ENCODE measurements at places on chromosomes 3 and 15.

DNA sequence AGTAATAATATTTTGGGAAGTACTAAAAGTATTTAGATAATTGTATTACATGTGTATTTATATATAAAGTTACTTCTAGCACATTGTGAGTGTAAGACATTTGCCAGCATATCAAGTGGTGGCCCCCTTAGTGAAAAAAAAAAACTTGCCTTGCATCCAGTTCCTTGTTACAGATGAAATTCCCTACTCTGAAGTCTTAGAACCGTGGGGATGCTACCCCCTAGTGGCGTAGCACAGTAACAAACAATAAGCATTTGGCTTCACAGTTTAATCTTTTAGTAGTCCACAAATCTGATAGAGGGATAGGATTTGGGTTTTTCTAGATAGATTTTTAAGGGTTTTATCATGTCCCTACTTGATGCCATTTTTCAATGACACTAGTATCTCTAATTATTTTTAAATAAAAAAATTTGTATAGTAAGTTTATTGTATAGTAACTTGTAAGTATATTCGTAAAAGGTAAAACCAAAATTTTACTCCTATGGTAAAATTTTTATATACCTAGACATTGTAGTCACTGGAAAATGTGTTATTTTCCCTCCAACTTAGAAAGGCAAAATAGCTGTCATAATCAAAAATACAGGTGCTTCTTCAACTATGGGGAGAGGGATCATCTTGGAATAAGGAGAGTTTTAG is 14.3 kb downstream of the SMC4 start:
- peak; percentile 68 for DNase-seq

DNA sequence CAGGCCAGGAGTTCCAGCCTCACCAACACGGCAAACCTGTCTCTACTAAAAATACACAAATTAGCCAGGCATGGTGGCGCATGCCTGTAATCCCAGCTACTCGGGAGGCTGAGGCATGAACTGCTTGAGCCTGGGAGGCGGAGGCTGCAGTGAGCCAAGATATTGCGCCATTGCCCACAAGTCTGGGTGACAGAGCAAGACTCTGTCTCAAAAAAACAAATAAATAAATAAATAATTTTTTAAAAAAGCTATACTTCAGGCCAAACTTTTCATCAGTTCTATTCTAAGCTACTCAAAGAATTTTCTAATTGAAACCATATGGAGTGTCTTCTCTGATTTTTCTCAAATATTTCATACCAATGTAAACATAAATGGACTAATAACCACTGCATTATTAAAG is 43.5 kb downstream of the PHC3 start:
- no peak for DNase-seq

DNA sequence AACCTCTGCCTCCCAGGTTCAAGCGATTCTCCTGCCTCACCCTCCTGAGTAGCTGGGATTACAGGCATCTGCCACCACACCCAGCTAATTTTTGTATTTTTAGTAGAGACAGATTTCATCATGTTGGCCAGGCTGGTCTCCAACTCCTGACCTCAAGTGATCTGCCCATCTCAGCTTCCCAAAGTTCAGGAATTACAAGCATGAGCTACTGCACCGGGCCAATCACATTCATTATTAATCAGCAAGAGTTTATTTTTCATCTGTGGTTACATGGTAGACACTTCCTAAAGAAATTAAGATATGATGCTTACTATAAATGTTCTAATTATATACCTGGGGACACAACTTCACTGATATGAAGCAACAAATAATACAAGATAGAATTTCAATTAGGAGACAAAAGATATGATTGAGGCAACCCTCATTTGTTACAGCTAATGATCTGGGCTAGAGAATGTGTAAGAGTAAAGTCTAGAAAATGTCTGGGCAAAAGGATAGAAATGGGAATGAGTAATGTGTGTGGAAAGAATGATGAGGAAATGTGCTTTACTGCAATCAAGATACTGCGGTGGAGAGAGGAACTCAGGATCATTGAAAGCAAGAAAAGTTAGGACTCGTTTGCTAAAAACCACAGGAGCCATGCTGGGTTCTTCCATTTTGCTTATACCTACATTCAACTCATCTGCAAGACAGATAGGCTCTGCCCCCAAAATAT is 366.8 kb downstream of the ZIC1 start:
- no peak for DNase-seq

DNA sequence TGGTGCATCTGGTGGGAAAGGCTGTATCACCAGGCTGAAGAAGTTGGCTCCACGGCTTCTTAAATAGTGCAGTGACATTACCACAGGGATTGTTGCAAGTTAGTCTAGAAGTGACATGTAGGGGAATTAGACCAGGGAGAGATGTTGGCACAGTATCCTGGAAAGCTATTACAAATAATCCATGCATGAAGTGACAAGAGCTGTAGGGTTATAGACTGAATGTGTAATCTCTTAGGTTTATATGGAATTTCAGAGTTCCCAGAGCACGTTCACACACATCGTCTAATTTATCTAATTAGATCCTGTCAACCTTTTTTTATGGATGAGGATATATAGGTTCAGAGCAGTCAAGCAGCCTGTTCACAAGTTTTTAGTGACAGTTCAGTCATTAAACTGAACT is 37.3 kb upstream of the APH1B start:
- DNase-seq = no peak

DNA sequence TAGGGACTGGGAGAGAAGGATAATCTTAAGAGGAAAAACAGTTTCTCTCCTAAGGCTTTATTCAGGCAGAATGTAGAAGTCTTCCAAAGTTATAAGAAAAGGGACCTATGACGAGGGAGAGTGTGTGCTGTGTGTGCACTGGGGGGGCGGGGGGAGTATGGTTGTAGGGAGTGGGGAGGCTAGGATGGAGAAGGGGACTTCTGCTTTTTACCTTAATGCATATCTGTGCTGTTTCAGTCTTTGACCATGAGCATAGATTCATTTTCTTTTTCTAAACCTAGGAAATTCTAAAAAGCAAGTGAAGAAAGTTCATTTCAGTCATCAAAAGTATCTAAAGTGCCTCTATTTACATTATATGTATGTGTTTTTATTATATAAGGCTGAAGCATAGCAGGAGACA is 52.6 kb upstream of the RASA2 start:
- no peak for DNase-seq

DNA sequence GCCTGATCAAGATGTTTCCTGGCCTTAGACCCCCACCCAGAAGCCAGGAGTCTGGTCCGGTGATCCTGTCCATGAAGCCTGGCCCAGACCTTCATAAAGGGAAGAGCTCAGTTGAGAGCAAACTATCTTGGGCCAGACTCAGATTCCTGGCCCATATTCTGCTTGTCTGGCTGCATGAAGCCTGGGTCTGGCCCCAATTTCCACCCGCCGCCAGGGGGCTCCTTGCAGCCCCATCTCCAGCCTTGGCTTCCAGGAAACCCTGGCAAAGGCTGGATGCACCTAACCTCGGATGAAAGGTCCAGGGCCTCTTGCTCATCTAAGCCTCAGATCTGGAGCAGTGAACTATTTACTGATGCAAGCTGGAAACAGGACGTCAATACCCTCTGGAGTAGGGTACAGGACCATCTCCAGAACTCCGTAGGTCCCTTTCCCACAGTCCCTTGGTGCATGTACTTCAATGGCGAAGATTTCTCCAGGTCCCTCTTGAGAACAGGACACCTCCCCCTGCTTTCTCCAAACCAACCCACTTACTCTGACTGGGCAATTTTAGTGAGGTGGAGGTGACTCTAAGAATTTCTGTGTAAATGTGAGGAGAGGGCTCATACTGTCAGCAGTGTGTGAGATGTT is 5.6 kb downstream of the FOXL2 start:
- DNase-seq = no peak

- DNase-seq = no peak
These were observed 17.6 kb downstream of the EIF2AK4 start for GRCh38 chr15:39951561-39951960.

- no peak for DNase-seq
These were observed at the start of gene CXCR6 for GRCh38 chr3:45943207-45943846. CXCR6 (plus strand) TSS chr3:45943464; CDS start chr3:45946482, 3,018 bp downstream.

DNA sequence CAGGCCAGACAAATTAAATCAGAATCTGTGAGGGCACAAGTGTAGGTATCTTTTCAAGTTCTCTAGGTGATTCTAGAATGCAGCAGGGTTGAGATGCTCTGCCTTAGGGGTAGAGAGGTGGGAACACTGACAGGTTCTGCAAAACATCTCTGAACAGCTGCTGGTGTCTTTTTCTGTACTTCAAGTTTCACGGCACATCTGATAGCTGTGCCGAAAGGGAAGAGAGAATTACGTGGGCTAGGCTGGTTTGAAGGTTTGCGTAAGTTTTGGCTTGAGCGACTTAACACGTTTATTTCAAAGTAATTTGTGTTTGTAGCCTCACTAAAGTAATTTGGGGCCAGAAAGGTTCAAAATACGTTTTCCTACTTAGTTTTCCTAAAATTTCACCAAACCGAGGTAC is 22.5 kb downstream of the PXK start:
- DNase-seq = no peak

DNA sequence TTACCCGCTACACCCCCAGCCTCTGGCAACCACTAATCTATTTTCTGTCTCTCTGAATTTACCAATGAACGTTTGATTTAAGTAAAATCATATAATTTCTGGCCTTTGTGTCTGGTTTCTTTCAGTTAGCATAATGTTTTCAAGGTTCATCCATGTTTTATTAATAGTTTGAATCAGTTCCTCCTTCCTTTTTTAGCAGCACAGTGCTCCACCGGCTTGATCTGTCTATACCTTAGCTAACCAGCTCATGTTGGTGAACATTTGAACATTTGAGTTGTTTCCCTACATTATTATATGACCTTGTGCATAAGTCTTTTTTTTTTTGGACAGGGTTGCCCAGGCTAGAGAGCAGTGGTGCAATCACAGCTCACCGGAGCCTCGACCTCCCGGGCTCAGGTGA is 33.3 kb downstream of the PDE8A start:
- no peak for DNase-seq

DNA sequence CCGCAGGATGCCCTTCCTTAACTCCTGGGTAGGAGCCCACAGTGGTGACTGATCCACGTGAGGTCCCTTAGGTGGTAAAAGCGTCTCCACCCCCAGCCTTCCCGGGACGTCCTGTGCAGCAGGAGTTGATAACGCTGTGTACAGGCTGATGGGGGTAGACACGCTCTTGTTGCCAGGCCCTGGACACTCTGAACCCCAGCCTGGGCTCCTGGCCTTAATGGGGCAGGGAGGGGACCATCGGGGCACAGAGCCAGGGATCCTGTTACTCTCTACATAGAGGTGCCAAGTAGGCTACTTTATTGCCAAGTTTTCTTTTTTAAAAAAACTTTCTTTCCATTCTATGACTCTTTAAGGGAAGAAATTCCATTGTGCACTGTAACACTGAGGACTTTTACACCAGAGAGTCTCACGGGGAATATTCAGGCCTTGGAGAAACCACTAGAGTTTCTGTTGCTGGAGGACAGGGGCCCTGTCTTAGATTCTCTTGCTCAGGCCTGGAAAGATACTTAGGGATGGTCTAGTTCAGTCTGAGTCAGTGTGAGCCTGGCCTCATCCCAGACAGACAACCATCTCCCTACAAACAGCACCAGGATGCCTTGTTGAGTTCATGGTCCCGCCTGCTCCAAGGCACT is 104.3 kb upstream of the RNU6-1 start:
- no peak for DNase-seq

DNA sequence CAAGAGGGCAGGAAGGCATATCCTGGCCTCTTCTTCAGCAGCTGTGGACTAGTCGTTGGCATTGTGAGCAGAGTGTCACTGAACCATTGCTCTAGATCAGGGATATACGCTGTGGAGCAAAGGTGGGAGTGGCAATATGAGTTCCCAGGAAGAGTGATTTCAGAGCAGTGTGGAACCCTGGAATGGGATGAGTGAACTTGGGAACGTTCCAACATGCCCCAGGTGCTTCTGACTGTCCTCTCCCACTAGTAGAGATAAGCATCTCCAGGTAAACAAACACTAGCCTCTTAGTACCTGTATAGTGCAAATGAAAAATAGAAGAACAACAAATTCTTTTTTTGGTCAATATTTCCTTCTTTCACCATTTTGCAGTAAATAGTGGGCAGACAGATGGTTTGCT is 123.6 kb upstream of the VEPH1 start:
- no peak for DNase-seq

DNA sequence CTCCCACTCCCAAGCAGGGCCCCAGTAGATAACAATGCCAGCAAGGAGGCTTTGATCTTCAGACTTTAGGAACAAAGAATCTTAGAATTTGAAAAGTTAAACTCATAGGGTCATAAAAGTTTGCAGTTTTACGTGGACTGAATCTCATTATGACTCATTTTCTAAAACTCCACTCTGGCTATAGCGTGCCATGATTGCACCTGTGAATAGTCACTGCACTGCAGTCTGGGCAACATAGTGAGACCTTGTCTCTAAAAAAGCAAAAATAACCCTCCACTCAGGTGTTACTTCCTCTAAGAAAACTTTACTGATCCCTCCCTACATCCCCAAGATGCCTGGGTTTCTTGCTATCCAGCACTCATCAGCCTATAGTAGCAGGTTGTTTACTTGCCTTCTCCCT is 104.5 kb downstream of the IL20RB start:
- DNase-seq = no peak

DNA sequence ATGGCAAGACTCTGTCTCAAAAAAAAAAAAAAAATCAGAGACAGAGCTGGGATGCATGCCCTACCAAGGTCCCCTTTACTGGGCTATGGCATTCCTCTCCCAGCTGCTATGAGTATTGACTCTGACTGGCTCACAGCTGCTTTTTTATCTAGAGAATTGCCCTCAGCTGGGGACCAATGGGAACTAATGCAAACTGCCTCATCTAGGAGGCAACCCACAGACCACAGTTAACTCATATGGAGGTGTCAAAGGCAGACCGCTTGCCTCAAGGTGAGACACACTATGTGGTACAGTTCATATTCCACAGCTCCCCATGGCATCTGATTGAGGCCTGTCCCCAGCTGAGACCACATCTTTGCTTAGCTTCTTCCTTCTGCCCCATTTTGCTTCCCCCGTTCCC is 183.5 kb upstream of the EOMES start:
- no peak for DNase-seq

GRCh38 chr3:193498215-193498614 is 56.5 kb downstream of the ATP13A4 start:
- DNase-seq = no peak

GRCh38 chr3:184361932-184362667 is 590 bp downstream of the POLR2H start:
- peak; percentile 90 for DNase-seq

DNA sequence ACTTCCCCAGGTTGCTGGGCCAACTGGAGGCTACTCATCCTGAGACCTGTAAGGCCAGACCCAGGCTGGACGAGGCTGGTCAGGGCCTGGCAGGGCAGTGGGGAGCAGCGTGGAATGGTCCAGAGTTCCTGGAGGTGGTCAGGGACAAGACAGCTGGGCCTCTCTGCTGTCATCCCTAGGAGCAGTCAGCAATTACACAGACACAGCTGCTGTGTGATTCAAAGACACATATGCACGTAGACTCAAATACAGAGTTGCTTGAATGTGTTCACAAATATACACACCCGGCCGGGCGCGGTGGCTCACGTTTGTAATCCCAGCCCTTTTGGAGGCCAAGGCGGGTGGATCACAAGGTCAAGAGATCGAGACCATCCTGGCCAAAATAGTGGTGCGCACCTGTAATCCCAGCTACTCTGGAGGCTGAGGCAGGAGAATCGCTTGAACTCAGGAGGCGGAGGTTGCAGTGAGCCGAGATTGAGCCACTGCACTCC is 1.5 kb upstream of the CD276 start:
- DNase-seq = no peak

- DNase-seq = no peak
These were observed 14.2 kb downstream of the MAP4 start for GRCh38 chr3:48001991-48002390.

- no peak for DNase-seq
These were observed 164.0 kb downstream of the IL20RB start for GRCh38 chr3:137121704-137122314.

All from NCI-H774 (cell line).